Urinary bladder (tissue), 4 donors: ENCODE measurements at places on chromosomes 3 and 15. TPM values are rescaled to one million over a fixed set of nuclear protein-coding genes. Genes with fewer than 3 reads are reported as not detected.

DNA sequence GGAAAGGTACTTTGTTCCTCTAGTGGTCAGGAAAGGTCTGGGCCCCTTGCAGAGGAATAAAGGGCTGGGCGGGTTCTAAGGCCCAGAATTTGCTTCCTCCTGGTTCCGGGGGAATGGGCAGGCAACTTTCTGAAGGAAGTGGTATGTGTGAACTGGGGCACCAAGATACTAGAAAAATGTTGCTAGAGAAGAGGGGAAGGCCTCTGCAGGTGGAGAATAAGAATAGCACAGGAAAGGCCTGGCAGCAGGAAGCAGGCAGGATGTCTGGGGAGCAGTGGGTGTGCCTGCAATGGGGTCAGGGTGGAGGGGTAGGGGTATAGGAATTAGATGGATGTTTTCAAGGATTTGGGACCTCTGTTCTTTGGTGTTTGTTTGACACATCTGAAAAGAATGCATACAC lies 2.0 kb downstream of the SLC22A13 start:
- no peak for DNase-seq

GRCh38 chr15:29490747-29491471 lies 221.3 kb upstream of the NSMCE3 start:
- DNase-seq, result no peak

DNA sequence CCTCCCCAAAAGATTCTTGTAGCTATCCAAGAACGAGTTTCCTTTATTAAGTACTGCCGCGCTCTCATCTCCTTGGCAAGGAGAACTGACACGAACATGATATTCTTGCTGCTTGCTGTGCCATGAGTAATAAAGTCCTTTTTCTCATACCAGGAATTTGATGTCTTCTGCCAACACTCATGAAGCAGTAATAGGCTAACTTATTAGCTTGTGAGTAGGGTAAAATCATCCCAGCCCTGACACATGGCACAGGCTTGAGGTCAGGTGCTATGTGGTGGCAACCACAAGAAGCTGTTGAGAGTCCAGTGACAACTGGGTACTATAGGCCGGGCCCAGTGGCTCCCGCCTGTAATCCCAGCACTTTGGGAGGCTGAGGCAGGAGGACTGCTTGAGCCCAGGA lies 22.7 kb upstream of the UBXN7 start:
- DNase-seq, result no peak

SLC12A1 gene
- 0.06 TPM for polyA plus RNA-seq

DNA sequence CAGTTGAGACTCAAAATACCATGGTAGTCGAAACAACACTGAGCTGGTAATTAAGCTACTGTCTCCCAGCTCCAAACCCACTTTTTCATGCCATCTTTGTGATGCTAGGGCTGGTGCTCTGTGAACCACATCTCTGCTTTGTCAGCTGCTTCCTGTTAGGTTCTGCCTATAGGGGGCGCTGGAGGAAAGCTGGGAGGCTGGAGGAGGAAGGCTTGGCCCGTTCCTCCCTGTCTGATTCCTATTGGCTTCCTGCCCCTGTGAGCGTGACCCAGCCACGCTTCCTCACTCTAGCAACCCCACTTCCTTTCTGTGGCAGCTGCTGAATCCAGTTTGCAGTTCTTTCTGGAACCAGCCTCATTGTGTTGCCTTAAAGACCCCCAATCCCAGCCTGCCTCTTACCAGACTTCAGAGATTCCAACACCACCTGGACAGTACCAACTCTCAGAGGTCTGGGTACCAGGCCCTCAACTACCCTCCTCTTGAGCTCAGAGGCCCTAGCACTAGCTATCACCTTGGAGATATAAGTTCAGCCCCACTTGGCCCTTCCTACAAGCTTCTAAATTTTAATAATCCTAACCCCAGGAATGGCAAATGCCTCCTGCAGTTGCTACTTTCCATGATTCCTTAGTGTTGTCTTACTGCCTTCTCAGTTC lies 120.9 kb downstream of the ERC2 start:
- no peak for DNase-seq

DNA sequence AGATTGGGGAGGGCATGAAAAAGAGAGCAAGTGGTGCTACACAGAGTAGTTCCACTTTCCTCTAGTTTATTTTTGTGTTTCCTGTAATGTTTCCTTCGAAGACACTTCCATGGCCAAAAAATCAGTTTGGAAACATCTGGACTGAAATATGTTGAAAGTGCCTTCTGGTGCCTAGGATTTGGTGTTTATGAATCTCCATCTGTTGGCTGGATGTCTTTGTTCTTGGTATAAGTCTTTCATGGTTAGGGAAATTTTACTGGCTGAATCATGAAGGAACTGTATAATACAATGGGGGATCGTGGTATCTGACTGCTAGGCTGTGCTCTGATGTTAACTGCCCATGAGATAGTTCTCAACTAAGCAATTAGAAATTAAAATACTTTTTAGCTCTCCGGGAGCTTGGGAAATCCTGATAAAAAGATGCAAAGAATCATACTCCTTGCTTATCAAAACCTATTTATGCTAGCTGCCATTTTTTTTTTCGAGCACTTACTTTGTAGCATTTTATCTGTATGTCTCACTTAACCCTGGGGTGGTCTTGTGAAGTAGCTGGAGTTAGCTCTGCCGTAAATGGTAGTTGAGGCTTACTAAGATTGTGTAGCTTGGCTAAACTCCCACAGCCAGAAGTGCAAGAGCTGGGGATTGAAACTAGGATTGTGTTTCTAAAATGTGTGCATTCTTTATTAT lies 21.9 kb downstream of the AKAP13 start:
- DNase-seq, result no peak

DNA sequence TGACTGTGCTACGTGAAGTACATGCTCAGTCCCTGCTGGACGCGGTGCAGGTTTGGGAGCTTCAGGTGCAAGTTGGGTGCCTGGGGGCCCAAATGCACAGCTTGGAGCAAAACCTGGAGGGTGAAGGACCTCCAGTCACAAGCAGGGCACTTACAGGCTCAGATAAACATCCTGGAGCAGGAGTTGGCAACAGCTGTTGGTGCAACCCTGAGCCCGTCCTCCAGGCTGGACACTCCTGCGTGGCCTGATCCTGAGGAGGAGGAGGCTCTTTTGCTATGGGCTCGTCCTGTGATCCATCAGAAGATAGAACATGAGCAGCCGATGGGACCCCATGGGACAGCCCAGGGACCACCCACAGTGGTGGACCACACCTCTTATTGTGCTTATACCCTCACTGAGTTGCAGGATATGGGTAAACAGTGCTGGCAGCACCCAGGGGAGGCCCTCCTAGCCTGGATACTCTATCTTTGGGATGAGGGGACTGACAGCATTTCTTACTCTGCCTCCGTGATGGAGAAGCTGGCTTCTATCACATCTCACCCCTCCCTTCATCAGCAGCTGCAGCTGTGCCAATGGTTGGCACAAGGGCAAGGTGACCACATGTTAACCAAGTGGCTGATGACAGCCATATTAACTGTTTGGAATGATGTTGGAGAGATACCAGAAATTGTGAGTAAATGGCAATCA lies 301.6 kb downstream of the ZPLD1 start:
- no peak for DNase-seq

NMD3 gene
- 37.4 TPM for polyA plus RNA-seq

GRCh38 chr15:48984811-48985352 lies 21.2 kb upstream of the SHC4 start:
- DNase-seq, result no peak

TIGIT gene
- polyA plus RNA-seq, result 0.18 TPM
